ENCODE measurements at places on chromosomes 3 and 15. TPM values are rescaled to one million over a fixed set of nuclear protein-coding genes. Genes with fewer than 3 reads are reported as not detected.

Gene KCNAB1
- total RNA-seq, result not detected

Gene PTX3
- not detected for total RNA-seq

Gene MITF
- total RNA-seq, result 0.06 TPM

Gene PTPN9
- 13.2 TPM for total RNA-seq

Gene ARL6
- total RNA-seq, result 7.0 TPM

Gene SPTBN5
- total RNA-seq, result 0.19 TPM

Gene MCTP2
- total RNA-seq, result 12.1 TPM

Gene SLC2A2
- total RNA-seq, result not detected

Gene RTP1
- not detected for total RNA-seq

Gene SPG21
- 69.2 TPM for total RNA-seq

Gene MESP2
- not detected for total RNA-seq

Gene JAGN1
- 49.0 TPM for total RNA-seq
